Cerebellum (tissue), 4 donors: ENCODE measurements at places on chromosomes 5 and 9. TPM values are rescaled to one million over a fixed set of nuclear protein-coding genes. Genes with fewer than 3 reads are reported as not detected.

Gene FGFR4
- total RNA-seq: 4.5 TPM

Gene TRPM3
- total RNA-seq: 49.7 TPM

Gene SHOC1
- total RNA-seq: not detected

Gene PPP3R2
- total RNA-seq: 0.45 TPM

Gene IARS1
- 135 TPM for total RNA-seq

DNA sequence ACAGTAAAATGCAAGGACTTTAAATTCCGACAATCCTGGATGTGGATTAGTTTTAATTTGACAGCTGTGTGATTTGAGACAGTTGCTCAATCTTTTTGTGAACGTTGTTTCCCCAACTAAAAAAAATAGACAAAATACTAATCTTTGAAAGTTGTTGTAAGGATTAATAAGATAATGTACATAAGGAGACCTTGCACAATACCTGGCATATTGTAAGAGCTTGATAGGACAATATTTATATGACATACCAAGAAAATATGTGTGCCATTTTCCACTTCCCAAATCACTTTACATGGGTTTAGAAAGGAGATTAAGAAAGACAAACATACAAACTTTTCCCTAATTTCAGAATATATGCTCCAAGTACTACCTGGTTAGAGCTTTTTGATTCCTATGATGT is 25.3 kb downstream of the ARRDC3 start:
- DNase-seq: no peak

DNA sequence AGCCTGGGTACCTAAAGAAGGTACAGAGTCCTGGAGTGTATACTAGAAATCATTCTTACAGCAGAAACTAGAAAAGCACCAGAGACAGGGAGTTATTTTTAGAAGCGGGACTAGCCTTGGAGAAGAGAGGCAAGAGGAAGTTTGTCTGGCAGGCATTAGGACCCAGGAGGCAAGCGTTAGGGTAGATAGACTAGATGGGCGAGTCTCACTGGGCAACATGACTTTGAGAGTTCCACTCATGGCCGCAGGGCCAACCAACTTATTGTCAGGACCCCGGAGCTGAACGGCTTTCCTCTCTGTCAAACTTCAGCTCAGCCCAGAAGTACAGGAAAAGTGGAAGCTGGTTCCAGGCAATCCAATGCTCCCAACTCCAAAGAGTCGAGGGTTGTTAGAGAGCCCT is 34.1 kb upstream of the NPR3 start:
- DNase-seq: no peak

- DNase-seq: no peak
Measured at GRCh38 chr5:151492729-151493128, 45.3 kb downstream of the SLC36A1 start.
